ENCODE measurements at places on chromosomes 12 and 14.

DNA sequence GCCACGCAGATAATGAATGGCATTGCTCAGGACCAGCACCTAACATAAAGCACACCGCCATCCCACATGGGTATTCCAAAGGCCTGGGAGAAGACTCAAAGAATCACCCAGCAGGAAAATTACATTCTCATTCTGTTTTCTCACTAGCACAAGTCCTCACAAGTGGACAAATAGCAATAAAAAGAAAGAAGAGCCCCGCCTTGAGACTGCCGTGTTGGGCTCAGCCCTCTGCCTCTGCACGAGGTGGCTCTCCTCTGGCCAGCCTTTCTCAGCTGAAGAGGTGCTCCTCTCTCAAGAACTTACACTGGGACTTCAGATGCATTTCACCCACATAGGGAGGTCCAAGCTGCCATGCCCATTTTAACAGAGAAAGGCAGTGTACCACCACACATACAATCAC, 207.5 kb downstream of the SPTSSA start:
- no peak for DNase-seq

- DNase-seq: no peak
These were observed 1.8 kb upstream of the COCH start for GRCh38 chr14:30872602-30873001.

DNA sequence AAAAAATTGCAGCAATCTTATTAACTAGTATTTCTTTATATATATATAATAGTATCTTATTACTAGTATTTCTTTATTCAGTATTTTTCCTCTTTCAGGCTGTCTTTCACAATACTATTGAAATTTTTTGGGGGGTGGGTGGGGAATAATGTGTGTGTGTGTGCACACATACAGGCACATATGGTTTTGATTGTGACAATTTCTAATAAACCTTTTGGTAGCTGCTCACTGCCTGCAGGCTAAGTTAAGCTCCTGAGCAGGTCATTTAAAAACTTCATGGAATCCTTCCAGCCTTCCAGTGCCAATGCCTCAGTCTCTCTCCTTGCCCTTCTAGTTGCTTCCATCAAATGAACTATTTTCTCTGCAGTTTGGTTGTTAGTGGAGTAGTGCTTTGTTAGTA, 490.1 kb downstream of the PCNX1 start:
- DNase-seq: peak; percentile 19

- DNase-seq: no peak
These were observed 361.8 kb downstream of the C12orf50 start for GRCh38 chr12:87667378-87667777.

- no peak for DNase-seq
These were observed 1758.1 kb upstream of the SEL1L start for GRCh38 chr14:83291714-83292113.

DNA sequence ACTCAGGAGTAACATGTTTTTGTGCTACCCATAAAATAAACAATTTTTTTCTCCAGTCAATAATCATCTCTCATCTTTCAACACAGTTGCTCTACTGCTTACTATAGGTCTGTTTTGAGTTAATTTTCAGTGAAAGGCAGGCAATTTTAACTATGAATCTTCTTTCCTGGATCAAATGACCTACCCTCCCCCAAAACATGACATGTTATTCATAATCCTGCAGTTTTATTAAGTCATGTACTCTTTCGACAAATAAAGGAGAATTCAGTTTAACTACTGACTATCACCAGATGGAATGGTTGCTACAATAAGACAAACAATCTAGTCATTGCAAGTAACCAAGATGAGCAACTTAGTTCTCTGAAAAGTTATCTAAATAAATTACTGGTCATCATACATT, 106.0 kb upstream of the FAR2 start:
- DNase-seq: no peak

GRCh38 chr14:84025106-84026012, 1504.6 kb upstream of the FLRT2 start:
- DNase-seq: no peak

DNA sequence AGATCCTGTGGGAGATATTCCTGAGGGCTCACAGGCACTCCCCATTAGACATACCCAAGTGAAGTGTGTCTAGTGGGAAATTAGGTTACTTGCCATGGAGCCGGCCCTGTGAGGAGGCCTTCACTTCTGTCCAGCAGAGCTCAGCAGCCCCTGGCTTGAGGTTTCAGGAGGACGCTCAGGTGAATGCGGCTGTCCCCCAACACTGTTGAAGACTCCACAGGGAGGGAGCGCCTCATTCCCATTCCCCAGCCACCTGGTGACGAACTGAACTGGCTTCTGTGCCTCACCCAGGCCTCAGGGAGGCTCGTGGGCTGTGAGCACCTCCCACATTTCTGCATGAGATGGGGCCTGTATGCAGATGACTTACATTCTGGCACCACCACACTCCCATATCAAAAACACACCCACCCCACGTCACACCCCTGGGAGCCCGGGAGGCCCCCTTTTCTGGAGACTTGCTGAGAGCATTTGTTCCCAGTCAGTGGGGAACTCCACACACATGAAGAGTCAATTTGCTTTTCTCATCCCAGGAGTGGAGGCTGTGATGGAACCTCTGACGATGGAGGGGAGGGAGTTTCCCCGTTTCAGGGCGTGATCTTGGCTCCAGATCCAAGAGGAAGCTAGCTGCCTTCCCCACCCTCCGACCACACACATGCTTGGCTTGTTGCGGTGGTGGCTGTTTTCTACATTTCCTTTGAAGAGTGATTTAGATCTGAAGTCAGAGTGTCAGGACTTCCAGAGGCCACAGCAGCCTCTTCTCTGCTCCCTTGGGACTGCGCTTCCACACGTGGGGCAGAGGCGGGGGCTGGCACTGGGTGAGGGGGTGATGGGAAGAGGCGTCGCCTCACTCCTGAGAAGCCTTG, 120.7 kb downstream of the ADGRD1 start:
- DNase-seq: no peak

GRCh38 chr12:67988601-67989021, 636 bp upstream of the IFNG-AS1 start:
- DNase-seq: no peak

- peak; percentile 22 for DNase-seq
These were observed 74.0 kb downstream of the TSPAN9 start for GRCh38 chr12:3150931-3151835.

GRCh38 chr12:94777936-94778335, 127.6 kb upstream of the TMCC3 start:
- no peak for DNase-seq

DNA sequence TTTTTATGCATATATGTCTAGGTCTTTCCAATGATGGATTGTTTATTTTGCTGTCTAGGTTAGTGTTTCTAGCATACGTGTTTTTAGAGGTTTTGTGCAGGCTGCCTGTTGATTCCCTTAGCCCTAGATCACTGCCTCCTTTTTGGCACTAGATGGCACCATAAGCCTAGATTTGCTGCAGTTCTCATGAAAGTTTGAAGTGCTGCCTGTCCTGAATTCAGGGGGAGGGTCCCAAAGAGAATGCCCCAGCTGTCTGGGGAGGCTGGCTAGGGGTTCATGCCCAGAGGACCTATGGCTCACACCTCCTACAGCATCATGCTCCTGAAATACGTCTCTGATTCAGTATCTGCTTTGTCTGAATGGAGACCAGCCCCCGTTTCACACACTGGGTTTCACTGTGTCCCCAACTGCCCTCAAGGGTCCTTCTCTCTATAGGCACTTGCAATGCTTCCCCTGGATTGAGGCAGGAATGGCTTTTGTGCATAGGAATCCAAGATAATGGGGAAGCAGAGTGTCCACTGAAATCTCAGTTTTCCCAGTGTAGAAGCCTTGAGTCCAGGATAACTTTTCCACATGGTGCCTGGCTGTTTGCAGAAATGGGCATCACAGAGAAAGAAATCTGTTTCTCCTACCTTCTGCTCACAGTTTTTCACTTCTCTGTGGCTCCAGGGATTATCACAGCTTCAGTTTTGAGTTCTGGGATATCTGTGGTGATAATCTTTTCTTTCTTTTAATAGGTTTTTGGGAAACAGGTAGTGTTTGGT, 14.2 kb upstream of the TXNRD1 start:
- DNase-seq: peak; percentile 67

DNA sequence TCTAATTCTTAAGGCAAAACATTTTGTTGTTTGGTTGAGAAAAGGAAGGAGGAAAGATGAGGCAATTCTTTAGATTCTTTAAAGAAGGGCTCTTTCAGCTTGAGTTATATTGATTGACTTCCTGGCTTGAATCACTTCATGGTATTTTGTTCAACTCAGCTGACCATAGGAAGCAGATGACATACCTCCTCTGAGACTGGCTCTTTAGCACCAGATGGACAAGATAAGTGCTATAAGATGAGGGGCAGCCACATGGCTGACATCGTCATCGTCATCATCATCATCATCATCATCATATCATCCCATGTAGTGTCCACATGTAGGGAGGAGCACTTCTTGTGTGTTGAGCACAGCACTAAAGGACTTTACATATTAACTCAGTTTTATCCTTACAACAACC, 81.3 kb downstream of the SSPN start:
- DNase-seq: no peak

DNA sequence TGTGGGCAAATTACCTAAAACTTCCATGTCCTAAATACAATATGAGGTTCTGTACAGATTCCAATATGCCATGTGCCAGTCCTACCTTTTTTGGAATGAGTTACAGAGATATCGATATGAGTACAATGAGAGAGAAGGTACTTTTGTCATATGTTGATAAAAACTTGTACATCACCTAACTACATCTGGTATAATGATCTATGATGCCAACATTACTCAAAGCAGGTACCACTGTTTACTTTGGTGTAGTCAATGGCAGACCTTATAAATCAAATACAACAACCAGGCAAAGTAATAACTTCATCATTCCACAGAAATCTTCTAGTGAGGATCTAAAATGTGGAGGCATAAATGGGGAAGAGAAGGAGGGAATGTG, 12.7 kb downstream of the TEP1 start:
- no peak for DNase-seq

- DNase-seq: no peak
These were observed 135.0 kb downstream of the NCOR2 start for GRCh38 chr12:124432376-124432775.

- peak; percentile 15 for DNase-seq
These were observed 17.7 kb downstream of the DNAL1 start for GRCh38 chr14:73662487-73662943.

DNA sequence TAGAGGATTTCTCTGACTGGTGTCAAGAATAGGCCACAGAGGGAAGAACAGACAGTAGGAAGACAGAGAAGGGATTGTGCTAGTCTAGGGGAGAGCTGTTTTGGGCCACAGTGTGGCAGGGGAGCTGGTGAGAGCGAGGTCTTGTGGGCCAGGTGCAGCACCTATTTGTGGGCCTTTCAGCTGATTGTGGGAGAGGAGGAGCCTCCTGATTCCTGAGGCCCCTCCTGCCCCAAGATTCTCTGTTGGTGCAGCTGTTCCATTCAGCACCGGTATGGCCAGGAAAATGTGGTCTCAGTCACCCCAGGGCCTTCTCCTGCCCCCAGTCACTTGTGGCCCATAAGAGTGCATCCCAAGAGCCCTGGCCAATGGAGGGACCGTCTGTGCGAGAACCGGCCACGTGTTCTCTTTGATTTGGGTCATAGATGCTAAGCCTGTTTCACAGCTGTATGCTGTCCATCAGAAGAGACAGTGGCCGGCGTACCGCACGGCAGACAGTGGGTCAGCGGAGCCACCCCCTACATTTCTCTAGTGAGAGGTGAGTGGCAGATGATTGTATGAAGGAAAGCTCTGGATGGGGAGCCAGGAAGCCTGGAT, 27.7 kb downstream of the TPCN1 start:
- no peak for DNase-seq

- peak; percentile 71 for DNase-seq
These were observed 54.2 kb upstream of the CERS5 start for GRCh38 chr12:50221228-50222008.

- no peak for DNase-seq
These were observed 621.0 kb downstream of the BCL11B start for GRCh38 chr14:98651037-98651436.

DNA sequence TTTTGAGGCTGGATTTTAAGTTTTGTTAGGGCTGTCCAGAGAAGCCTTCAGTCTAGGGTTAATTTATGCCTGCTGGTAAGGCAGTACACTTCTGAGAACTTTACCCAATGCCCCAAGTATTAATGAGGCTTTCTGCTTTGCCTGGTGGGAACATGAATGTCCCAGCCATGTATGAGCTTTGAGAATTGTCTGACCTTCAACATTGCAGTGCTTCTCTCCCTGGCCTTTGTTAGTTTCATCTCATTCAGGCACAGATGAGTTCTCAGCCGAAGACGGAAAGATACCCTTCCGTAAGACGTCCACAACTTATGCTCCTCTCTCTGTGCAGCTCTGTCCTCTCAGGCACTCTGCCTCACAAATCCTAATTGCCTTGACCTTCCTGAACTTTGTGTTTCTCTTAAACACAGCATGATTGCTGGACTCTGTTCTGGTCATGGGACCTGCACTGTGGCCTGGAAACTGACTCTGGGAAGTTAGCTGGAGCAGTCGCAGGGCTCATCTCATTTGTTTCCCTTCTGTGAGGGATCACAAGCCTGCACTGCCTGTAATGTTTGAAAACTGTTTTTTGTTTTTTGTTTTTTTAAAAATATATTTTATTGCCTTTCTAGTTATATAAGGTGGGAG, 15.7 kb downstream of the CHPT1 start:
- no peak for DNase-seq

- no peak for DNase-seq
These were observed 9.3 kb downstream of the EIF5 start for GRCh38 chr14:103343164-103343879.

DNA sequence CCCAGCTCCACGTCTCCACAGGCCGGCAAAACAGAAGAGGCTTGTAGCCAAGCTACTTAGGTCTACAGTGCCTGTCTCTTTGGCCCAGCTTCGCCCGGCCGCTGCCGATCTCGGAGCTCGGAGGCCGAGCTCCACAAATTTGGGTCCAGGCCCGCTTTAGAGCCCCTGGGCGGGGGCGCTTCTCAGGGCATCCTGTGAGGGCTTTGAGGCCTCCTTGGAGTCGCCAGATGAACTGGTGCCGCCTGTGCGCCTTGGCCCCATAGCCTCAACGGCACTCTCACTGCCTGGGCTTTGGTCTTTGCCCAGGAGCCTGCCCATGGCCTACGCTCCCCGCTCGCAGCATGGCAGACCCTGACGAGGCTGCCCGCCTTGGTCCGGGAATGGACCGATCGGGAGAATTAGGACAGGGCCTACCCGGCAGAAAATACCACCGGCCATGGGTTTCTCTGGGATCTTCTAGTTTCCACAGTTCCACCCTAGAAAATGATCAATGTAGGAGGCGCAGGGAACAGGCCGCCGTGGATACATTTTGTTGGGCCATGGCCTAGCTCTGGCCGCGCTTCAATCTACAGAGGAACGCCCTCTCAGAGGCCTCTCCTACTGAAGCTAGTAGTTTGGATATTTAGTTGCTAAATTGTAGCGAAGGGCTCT, 953 bp upstream of the NKX2-8 start:
- DNase-seq: peak; percentile 7

DNA sequence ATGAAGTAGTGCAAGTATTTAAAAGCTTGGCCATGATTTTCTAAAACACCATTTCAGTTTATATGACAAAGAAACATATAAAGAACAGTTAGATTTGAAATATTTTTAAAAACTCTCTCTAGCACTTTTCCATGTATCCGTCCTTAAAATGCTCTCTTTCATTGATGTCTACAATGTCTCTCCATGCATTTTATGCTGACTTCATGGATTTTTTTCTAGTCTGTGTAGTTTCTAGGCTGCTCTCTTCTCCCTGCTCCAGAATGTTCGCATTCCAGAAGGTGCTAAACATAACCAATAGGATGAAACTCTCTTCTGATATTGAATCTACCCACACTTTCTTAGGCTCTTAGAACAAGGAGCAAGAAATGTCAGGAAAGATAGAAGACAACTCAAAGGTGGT, 124.8 kb downstream of the PLCZ1 start:
- no peak for DNase-seq

Data from SK-N-SH (cell line).